KG1 (cell line): ENCODE measurements at places on chromosomes 6 and 20.

- no peak for DNase-seq
These were observed 153.4 kb downstream of the FAXC start for GRCh38 chr6:99195986-99196655.

- DNase-seq = no peak
These were observed 42.3 kb upstream of the ATXN1 start for GRCh38 chr6:16803294-16804200.

GRCh38 chr20:378961-379336, 1.6 kb upstream of the TRIB3 start:
- no peak for DNase-seq

- no peak for DNase-seq
These were observed 6.9 kb downstream of the RTN4IP1 start for GRCh38 chr6:106622412-106622811.

DNA sequence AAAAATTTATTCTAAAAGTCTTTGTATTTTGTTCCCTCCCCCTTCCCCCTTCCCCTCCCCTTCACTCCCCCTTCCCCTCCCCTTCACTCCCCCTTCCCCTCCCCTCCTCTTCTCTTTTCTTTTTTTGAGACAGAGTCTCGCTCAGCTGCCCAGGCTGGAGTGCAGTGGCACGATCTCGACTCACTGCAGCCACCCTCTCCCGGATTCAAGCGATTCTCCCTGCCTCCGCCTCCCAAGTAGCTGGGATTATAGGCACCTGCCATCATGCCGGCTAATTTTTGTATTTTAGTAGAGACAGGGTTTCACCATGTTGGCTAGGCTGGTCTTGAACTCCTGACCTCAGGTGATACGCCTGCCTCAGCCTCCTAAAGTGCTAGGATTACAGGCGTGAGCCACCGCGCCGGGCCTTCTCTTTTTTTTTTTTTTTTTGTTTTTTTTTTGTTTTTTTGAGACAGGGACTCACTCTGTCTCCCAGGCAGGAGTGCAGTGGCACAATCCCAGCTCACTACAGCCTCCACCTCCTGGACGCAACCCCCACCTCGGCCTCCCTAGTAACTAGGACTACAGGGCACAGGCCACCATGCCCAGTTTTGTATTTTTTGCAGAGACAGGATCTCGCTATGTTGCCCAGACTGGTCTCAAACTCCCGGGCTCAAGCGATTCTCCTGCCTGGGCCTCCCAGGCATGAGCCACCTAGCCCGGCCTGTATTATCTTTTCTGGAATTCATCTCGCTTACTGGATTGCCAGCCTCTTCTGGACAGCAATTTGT, 1.1 kb upstream of the AFG1L start:
- DNase-seq = no peak

DNA sequence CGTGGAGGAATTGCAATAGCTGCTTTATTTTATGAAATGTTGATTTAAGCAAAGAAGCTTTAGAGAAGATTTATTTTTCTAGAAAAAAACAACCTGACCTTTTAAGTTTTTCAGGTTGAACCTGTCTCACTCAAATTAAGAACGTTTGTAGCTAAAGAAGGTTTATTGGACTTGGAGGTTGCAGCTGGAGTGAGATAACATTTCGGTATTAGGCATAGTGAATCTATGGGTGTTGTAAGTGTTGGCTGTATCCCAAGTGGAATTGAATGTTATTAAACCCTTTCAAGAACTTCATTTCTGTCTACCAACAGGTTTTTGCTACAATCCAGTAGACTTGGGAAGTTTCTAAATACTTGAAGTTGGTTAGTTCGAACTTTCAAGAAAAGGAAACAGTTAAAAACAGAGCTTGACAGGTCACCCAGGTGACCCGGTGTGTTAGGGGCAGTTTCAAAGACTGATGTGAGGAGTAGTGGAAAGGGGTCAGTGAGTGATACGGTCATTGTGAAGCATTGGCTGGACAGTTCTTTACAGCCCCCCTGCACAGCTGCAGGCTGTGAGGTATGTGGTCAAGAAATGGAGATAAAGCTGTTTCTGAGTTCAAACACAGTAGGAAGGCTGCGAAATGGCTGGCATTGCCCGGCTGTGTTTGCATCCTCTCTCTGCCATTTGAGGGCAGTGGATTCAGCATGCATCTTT, 2.4 kb upstream of the TBCC start:
- no peak for DNase-seq

- no peak for DNase-seq
These were observed 25.3 kb downstream of the NOL4L start for GRCh38 chr20:32559753-32560380.

- DNase-seq = no peak
These were observed 1.5 kb downstream of the DLGAP4 start for GRCh38 chr20:36307412-36308325.

- DNase-seq = no peak
These were observed 189.1 kb downstream of the ZDHHC14 start for GRCh38 chr6:157570104-157570503.

- DNase-seq = no peak
These were observed 287.4 kb downstream of the CD109 start for GRCh38 chr6:73983367-73983766.

DNA sequence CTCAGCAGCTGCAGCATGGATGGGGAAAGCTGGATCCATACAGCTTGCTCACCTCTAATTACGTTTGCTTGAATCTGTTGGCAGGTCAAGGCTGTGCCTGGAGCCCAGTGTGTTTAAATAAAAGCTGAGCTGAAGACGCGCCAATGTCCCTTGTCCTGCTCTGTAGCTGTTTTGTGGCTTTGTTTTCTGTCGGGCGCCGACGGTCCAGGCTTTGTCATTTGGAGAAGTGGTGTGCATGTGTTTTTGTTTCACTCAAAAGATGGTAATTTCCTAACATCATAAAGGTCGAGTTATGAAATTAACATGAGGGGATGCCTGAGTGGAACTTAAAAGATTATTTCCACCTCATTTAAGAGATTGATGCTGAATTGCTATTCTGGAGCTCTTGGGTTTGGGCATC, 107.6 kb downstream of the SLC24A3 start:
- DNase-seq = no peak

DNA sequence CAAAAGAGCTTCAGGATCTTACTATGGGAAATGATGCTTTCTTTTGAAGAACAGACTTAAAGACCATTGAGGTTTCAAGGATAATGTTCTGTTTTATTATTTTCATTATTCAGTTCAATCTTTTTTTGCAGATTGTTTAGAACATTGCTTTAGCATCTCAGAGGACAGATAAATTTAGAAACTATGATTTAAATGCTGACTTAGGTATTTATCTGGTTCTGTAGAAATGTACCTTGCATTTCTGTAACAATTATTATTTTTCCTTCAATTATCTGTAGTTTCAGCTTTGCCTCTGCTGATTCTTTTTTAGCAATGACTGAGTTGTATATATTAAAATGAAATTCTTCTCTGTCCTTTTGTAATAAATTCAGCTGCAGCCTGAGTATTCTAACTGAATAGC, 205.4 kb upstream of the PCSK2 start:
- DNase-seq = no peak

DNA sequence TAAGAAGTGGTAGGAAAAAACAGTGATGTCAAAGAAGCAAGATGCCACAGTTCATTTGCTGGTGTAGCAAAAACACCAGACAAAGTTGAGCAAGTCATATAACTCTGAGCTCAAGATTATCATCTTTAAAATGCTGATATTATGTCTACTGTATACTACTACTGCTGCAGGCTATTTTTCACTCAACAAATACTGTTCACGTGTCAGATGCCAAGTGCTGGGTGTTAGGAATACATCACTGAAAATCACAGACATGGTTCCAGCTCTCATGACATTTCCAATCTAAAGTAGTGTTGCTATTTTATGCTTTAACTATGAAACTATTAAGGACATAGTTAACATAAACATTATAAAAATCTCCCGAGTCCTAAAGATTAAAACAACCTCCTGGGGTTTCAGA, 163.0 kb downstream of the NKAIN2 start:
- no peak for DNase-seq

DNA sequence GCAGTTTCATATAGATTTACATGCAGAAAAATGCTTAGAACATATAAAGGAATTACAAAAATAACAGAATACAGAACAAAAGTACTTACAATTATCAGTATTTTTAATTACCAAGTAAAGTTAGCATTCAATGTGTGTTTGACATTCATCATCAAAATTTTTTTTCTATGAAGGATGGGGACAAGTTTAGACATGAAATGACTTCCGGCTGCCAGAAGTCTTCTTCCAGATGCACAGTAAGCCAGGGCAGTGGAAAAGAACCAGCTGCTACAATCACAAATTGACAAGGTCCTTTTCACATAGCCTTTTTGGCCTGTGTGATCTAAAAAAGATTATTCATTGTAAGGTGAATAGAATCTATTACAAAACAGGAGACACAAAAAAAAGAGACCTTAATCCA, 73.8 kb downstream of the HUS1B start:
- no peak for DNase-seq

DNA sequence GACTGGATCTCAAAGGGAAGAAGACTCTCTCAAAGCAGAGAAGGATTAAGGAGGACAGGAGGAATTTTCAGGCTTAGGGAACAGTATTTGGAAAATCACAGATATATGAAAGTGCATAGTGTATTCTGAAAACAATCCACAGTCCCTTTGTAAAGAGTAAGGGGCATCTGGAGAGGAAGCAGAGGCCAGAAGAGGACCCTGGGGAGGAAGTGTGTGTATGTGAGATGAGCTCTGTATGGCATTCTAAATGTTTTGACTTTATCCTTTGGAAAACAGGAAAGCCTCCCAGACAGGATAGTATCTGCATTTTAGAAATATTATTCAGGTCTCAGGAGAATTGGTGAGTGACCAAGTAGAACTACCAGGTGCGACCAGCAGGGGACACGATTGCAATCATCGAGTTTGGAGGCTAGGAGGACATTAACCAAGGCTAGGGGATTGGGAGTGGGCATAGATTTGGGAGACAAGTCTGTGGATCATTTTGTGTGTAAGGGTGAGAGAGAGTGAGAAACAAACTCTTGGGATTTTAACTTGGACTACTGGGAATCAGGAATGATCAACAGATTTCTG, 38.3 kb upstream of the FAM184A start:
- no peak for DNase-seq

- DNase-seq = no peak
These were observed 278.8 kb downstream of the CDC5L start for GRCh38 chr6:44666324-44666723.
